ENCODE measurements at places on chromosomes 7 and 10.

GRCh38 chr10:60810437-60811182 lies 32.3 kb downstream of the CDK1 start:
- DNase-seq = no peak

- no peak for DNase-seq
Observed at GRCh38 chr7:55427342-55427741, 62.2 kb downstream of the LANCL2 start.

GRCh38 chr7:81333004-81333403 lies 414.2 kb upstream of the SEMA3C start:
- no peak for DNase-seq

- DNase-seq = no peak
Observed at GRCh38 chr7:85160223-85160622, 26.6 kb downstream of the SEMA3D start.

DNA sequence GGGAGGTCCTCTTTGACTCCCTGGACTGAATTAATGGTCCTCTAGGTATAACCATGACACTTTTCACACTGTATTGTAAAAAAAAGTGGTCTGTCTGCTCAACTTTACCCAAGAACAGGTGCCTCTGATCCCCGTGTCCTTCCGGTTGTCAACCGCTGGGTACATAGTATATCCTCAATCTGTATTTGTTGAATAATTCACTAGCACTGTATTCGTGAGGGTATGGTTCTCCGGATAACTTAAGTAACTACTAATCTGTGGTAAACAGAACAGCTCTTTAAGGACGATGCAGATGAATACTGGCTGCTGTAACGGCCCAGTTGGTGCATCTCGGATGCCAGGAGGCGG lies 472 bp upstream of the ADAM22 start:
- no peak for DNase-seq

GRCh38 chr10:513393-513792 lies 176.1 kb downstream of the DIP2C start:
- DNase-seq = no peak

DNA sequence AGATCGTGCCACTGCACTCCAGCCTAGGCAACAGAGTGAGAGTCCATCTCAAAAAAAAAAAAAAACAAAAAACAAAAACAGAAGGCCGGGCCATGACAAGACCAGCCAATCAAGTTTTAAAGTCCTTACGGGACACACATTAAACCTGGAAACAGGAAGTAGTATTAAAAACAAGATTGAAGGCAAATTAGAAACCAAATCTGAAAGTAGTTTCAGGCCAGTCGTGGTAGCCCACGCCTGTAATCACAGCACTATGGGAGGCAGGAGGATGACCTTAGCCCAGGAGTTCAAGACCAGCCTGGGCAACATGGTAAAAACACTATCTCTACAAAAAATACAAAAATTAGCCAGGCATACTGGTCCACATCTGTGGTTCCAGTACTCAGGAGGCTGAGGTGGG lies 18.1 kb downstream of the PSAP start:
- DNase-seq = no peak

DNA sequence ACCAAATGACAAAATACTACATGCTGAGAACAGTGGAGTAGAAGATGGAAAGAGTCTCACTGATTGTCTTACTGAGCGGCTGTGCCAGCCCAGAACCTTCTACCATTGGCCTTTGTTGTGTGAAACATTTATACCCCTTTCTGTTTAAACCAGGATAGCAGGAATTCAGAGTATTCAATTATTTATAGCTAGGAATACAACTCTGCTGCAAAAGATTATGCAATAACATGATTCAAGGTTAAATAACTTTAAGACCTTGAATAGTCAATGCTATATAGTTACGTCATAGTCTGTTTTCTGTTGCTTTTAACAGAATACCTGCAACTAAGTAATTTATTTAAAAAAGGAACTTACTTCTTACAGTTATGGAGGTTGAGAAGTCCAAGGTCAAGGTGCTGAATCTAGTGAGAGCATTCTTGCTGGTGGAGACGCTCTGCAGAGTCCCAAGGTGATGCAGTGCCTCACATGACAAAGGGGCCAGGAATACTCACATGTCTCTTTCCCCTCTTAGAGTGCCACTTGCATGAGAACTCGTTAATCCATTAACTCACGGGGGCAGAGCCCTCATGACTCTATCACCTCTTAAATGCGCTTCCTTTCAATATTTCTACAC lies 371.8 kb downstream of the MDFIC start:
- DNase-seq = no peak

- DNase-seq = no peak
Observed at GRCh38 chr10:71860243-71861029, 9.4 kb upstream of the PSAP start.

DNA sequence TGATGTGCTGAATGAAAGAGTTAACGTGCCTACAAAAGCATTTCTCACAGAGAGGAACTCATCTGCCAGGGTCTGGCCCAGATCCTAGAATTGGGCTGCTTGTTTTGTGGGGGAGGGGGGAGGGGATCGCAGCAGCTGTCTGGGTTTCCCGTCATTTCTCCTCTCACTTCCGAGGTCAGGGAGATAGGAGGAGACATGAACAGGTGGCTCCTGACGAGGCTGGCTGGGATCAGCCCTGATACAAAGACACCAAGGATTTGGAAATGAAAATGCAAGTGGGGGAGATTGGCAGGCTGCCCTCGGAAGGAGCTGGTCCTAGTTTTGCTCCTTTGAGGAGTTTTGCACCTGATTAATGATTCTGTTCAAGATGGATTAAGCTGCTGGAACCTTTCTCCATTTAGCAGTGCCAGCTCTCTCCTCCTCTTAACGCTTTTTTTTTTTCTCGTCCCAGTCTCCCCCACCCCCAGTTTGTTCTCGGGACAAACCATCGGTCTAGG lies 86.8 kb upstream of the KMT2C start:
- no peak for DNase-seq

DNA sequence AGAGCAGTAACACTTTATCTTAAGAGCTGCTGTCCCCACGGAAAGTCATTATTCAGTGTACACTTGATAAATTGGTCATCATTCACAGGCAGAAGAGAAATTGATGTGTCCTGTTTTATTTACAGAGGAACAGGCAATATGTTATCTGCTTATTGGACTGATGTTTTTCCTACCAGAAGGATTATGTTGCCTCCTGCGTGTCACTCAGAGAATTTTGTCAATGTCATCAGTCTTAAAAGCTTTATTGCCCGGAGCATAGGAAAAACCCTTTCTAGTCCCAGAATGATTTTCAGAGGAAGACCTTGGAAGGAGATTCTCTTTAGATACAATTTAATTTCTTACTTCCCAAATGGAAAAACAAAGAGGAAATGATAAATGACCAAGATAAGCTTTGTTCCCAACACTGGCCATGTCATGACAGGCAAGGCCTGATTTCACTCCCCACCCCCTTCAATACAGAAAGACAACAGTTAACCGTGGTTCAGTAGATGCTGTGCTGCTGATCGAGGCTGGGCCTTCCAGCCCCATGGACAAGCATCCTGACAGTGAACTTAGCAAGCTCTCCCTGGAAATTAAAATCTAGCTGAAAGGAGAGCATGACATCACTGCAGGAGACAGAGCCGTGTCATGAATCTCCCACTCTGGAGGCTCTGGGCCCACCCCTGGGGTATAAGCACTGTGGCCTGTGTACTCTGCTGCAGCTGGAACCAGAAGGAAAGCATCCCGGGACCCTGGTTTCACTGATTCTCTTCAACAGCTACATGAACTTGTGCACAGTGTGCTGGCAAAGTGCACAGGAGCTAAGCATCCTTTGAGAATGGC lies 118.8 kb upstream of the LYZL2 start:
- DNase-seq = no peak

GRCh38 chr10:128103229-128103714 lies 23.0 kb downstream of the MKI67 start:
- DNase-seq = no peak

DNA sequence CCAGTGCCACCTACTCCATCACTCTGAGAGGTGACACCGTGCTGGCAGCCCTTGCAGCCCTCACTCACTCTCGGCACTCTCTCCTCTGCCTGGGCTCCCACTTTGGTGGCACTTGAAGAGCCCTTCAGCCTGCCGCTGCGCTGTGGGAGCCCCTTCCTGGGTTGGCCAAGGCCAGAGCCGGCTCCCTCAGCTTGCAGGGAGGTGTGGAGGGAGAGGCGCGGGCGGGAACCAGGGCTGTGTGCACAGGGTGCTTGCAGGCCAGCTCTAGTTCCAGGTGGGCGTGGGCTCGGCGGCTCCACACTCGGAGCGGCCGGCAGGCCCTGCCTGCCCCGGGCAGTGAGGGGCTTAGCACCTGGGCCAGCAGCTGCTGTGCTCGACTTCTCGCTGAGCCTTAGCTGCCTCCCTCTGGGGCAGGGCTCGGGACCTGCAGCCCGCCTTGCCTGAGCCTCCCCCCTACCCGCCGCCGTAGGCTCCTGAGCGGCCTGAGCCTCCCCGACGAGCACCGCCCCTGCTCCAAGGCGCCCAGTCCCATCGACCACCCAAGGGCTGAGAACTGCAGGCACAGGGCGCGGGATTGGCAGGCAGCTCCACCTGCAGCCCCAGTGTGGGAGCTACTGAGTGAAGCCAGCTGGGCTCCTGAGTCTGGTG lies 48.7 kb upstream of the SLC35G1 start:
- no peak for DNase-seq

DNA sequence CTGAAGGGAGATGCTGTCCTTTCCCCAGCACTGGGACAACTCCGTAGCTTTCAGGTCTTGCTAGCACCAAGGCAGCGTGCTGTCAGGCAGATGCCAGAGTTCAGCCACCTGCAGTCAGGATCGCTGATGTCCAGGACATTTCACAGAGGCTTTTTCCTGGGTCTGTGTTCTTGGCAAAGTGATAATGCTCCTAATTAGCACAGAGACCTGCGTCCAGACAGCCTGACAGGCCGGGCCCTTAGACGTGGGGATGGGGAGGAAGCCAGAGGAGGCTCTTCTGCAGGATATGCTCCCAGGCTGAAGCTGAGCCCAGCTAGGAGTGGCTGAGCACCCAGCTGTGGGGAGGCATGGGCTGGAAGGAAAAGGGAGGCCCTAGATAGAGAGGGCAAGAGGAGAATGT lies 82.5 kb upstream of the TBX20 start:
- DNase-seq = no peak

- DNase-seq = no peak
Observed at GRCh38 chr10:82691211-82691610, 816.2 kb downstream of the NRG3 start.

- DNase-seq = no peak
Observed at GRCh38 chr10:66927971-66928770, 2.3 kb downstream of the LRRTM3 start.

DNA sequence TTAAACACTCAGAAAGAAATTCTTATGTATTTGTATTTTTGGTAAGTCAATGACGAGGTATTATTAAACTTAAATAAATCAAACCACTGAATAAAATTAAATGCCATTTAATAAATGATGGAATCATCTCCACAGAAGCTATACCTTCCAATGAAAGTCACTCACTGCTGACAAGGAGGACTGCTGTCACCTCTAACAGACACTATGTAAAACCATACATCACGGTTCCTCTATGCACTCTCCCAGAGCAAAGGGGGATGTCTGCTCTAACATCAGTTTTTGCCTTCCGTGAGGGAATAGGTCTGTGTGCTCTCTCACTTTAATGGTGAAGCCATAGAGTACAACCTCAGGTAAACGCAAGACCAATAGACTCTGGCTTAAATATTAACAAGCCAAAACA lies 99.7 kb upstream of the DDC start:
- no peak for DNase-seq

DNA sequence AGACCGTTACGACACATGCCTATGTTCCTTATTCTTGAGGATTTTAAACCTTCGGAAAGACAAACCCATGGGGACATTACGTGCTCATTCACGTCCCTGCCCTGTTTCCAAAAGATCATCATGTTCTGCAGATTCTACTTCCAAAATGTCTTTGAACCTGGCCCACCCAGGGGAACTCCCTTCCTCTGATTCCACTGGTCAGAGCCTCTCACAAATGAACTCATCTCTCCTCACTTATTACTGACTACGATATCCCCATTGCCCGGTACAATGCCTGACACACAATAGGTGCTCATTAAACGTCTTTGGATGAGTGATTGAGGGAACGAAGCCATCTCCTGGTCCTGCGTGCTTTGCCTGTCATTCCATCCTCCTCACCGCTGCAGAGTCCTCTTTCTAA lies 168.3 kb upstream of the RNF32 start:
- DNase-seq = no peak

GRCh38 chr10:20228729-20229128 lies 412.5 kb downstream of the PLXDC2 start:
- no peak for DNase-seq

GRCh38 chr7:105339404-105340323 lies 49.1 kb downstream of the SRPK2 start:
- DNase-seq = no peak

GRCh38 chr7:81924494-81924893 lies 154.6 kb upstream of the HGF start:
- DNase-seq = no peak

GRCh38 chr7:142405122-142405765 lies 147.4 kb upstream of the PRSS58 start:
- DNase-seq = no peak

DNA sequence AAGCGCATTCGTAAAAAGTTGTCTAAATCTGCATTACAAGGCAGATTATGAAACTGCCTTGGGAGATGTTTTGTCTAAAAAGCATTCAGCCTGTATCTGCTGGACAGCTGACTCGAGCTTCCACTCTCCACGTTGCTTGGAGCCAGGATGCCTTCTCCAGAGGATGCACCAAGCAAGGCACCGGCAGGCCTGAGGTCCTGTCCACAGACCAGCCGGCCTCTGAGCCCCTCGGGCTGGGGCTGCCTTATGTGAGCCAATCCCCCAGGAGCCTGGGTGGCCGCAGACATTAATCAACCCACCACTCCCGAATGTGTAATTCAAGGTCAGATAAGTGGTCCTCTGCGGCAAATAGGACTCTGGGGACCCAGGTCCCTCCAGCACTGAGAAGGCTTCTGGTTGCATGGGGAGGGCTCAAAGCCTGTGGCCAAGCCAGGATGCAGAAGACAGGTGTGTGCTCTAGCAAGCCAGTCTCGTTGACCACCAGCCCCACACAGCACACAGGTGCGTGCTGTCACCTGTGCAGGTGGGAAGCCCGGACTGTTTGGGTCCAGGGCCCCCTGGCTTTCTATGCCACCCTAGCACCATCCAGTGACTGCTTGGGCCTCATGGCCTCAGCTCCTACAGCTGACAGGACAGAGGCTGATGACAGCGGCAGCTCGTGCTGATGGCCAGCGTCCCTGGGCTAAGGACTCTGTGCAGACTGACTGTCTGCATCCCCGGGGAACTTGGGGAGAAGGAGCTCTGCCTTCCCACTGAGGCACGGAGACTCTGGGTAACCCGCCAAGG lies 4.8 kb upstream of the RET start:
- no peak for DNase-seq

- DNase-seq = no peak
Observed at GRCh38 chr7:151382079-151382885, 27.6 kb downstream of the WDR86 start.

- no peak for DNase-seq
Observed at GRCh38 chr10:86665218-86665607, 3.1 kb upstream of the LDB3 start.

DNA sequence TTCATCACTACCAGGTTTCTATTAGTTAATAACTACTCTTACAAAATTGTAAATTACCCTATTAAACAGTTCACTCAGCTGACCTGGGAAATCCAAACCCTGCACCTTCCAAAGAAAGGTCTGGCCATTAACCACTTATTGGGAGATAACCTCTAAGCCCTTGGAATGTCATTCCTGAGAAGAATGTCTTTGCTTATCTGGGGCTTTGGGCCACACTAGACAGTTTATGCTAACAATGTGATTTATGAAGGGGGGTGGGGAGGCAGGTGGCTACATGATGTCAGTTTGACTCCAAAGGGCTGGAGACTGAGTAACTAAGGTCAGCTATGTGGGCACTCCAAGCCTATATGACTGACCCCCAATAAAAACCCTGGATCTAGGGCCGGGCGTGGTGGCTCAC lies 50.7 kb downstream of the AKR1D1 start:
- no peak for DNase-seq

GRCh38 chr7:131281266-131282048 lies 46.2 kb upstream of the MKLN1 start:
- DNase-seq = no peak

Data from stimulated activated CD8-positive, alpha-beta memory T cell treated with anti-CD3 and anti-CD28 coated beads, Interleukin-4, amount 100 ng/mL, for 24 hours (primary cell).